Fibroblast of the aortic adventitia (primary cell): ENCODE measurements at places on chromosomes 7 and 10. TPM values are rescaled to one million over a fixed set of nuclear protein-coding genes. Genes with fewer than 3 reads are reported as not detected.

Gene MYOF
- total RNA-seq: 381 and 408 TPM in 2 replicates

Gene FANK1
- total RNA-seq: 2.3 and 20.4 TPM in 2 replicates

Gene NEUROD6
- not detected in 2 replicates for total RNA-seq

GRCh38 chr7:136138991-136139390 is 161.8 kb upstream of the MTPN start:
- DNase-seq: no peak

DNA sequence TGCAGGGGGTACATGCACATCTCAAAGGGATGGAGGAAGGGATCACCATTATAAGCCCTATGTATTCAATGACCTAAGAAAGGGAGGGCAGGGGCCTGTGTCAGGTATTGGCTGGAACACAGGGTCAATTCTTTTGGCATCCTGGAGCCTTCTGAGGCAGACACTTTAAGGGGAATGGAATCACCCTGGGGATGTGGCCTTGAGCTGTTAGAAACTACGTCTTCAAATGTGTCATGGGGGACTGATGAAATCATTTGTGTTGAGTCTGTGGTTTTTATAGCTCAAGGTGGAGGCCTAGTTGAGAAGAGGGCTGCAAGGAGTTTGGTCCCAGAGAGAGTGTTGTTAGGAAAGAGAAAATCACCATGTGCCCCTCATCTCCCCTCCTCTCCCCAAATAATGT is 206.1 kb upstream of the CELF2 start:
- peak; percentile 35 for DNase-seq

GRCh38 chr10:29033311-29033940 is 255.4 kb upstream of the LYZL1 start:
- DNase-seq: no peak

DNA sequence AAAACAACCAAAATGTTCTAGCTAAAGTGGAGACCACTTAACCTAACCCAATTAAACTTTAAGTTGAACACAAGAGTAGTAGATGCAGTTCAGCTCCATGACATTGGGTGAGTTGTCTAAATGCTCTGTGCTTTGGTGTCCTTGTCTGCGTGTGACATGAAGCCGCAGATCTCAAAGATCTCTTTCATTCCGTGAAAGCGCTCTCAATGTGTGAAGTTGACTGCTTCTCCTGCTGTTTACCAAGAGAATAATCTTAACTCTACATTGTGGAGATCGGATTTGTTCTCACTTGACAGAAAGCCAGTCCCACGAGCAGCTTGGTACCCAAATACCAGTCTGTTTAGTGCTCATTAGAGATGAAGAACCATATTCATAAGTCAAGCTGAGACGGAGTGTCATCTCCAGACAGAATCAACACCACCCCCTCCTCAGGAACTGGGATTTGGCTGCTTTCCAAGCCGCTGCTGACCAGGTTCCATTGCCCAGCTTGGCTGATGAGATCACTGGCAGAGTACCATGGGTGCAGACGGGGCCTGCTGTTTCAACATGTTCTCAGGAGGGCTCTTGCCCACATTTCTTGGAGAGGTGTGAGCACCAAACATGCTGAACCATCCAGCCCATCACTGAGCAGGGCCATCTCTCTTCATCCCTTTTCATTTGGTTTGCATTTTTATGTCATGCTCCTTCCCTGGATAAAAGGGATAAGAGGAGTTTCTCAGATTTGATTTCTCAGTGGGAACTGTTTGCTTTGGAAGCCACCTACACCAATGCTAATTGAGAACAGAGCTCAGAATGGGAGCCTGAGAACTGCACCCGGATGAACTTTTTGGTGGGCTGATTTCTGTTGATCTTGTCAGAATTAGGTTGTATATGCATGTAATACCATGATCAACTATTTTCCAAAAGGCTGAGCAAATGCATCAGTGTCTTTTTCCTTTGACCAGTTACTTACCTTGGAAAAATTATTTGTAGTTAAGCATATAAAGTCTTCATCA is 95.8 kb upstream of the AGBL3 start:
- peak; percentile 60 for DNase-seq

DNA sequence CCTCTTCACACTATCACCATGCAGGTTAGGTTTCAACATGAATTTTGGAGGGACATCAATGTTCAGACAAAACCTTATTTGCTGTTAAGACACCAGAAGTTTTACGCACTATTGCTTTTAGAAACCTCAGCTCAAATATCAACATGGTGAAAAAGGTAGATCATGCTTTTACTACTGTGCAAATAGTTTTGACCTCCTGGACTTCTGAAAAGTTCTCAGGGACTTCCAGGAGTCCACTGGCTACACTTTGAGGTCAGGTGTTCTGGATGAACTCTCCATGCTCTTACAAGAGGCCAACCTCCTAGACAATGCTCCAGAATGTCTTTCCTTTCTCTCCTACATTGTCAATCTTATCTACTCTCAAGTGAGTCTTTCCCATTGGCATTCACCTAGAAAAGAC is 55.9 kb downstream of the SLC25A13 start:
- DNase-seq: no peak

- DNase-seq: no peak
These were observed 100.5 kb downstream of the INPP5A start for GRCh38 chr10:132638130-132638515.

- no peak for DNase-seq
These were observed 81.5 kb downstream of the SRPK2 start for GRCh38 chr7:105307163-105307672.

GRCh38 chr7:35571611-35572240 is 123.2 kb downstream of the HERPUD2 start:
- no peak for DNase-seq

- DNase-seq: peak; percentile 33
These were observed 6.1 kb downstream of the GSTO2 start for GRCh38 chr10:104274762-104275721.
